Epithelial cell of prostate (primary cell): ENCODE measurements at places on chromosomes 16 and 17.

- DNase-seq, result no peak
Observed at GRCh38 chr17:66767154-66767933, 67.6 kb upstream of the CACNG5 start.

DNA sequence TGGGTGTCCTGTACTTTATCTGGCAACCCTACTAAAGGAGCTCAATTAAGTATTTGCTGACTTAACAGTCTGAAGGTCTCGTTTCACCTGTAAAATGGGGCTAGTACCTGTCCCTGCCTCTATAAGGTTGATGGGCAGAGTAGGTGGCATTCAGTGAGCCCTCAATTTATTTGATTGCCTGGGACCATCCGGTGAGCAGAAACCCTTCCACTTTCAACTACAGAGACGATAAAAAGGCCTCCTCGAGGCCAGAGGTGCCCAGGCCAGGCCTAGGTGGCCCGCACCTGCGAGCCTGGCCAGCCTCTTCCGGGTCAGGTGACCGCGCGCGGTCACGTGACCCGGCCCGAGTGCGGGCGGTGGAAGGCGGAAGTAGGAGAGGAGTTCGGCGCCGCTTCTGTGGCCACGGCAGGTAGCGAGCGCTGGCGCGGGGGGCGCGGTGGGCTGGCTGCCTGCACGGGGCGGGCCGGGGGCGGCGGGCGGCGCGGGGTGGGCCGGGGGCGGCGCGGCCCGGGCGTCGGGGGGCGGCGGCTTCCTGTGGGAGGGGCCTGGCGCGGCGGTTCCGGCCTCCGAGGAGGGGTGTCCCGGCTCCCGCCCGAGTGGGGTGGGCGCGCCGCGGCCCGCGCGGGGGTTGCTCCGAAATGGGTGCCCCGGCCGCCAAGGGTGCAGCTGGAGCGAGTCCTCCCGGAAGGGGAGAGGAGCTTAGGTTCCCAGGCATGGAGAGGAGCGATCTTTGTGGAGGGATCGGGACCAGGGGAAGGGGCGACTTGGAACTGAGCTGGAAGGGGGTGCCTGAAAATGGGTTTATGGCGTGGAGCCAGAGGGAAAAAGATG, at the start of gene WWP2:
Gene WWP2, plus strand, starts transcription at position 350 of the 831 bp plus-strand sequence. CDS start 24,679 bp downstream, outside the sequence.
- DNase-seq, result no peak

DNA sequence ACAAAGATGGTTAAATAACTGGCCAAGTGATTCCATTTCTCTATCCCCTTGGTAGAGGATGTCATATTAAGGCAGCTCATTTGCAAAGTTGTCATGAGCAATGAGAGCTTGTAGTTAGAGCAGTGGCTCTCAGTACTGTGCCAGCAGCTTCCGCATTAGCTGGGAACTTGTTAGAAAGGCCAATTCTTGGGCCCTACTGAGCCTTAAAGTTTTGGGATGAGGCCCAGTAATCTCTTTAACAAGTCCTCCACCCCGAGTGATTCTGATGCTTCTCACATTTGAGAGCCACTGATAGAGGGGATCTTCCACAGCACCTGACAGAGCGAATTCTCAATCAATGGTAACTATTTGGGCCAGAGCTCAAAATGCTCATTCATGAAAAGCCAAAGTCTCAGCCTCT, 20.2 kb upstream of the CCL1 start:
- DNase-seq, result no peak

DNA sequence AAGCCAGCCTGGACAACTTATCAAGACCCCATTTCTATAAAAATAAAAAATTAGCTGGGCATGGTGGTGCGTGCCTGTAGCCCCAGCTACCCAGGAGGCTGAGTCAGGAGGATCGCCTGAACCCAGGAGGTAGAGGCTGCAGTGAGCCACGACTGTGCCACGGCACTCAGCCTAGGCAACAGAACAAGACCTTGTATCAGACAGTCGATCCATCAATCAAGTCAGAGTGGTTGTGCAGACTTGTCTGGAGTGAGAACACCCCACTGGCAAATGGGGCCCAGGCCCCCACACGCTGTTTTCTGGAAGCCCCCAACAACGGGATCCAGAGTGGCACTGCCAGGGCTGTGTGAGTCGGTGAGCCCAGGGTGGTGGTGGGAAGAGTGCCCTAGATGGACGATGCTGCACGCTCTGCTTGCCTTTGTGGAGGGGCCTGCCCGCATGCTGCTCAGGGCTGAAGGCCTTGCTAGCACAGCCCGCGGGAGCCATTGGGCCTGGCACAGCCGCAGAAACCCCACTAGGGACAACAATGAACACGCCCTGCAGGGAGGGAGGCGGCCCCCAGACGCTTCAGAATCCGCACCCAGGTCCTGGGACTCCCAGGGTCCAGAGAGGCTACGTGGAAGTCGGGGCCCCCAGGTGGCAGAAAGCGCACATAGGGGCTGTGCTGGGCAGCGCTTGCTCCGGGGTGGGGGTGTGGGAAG, 80.1 kb upstream of the GNG13 start:
- no peak for DNase-seq

- no peak for DNase-seq
Observed at GRCh38 chr16:56608876-56609462, 585 bp downstream of the MT2A start.

DNA sequence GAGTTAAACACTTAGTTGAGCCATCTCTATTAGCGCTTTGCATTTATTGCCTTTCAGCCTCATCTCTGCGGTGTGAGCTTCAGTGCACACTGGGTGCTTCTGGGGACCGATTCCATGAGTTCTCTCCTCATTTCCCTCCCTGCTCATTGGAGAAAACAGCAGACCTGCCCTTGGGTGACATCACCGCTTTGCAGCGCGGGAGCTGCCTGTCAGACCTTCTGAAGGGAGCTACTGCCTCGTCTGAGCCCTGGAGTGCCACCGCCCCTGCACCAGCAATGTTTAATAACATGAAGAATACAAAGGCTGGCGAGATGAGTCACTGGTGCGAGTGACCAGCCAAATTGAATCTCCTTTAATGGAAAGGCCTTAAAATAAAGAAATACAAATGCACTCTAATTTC, 30.2 kb upstream of the CPPED1 start:
- no peak for DNase-seq

DNA sequence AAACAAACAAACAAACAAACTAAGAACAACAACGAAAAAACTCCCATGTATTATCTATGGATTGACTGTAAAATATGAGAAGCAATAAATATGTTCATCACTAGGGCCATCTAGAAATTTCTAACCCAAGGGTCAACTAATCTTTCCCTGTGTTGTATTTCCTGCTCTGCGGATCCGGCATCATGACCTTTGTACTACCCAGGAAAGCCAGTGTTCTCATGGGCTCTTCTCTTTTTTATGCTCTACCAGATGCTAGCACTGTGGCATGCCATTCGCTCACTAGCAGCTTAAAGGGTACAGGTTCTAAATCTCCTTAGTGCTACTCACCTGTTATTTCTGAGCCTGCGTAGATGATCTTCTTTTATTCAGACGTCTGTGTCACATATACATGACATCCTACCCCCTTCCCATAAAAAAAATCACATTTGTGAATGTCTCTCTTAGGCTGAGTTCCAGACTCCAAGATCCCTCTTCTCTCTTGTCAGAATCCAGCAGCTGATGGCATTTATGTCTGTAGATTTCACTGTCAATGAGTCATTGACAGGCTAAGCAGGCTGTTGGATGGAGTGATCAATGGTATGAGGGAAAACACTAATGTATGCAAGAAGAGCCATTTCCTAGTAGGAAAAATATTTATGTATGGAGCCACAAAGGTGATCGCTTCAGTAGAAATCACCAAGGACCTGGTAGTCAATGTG, 100.0 kb downstream of the WWOX start:
- no peak for DNase-seq

DNA sequence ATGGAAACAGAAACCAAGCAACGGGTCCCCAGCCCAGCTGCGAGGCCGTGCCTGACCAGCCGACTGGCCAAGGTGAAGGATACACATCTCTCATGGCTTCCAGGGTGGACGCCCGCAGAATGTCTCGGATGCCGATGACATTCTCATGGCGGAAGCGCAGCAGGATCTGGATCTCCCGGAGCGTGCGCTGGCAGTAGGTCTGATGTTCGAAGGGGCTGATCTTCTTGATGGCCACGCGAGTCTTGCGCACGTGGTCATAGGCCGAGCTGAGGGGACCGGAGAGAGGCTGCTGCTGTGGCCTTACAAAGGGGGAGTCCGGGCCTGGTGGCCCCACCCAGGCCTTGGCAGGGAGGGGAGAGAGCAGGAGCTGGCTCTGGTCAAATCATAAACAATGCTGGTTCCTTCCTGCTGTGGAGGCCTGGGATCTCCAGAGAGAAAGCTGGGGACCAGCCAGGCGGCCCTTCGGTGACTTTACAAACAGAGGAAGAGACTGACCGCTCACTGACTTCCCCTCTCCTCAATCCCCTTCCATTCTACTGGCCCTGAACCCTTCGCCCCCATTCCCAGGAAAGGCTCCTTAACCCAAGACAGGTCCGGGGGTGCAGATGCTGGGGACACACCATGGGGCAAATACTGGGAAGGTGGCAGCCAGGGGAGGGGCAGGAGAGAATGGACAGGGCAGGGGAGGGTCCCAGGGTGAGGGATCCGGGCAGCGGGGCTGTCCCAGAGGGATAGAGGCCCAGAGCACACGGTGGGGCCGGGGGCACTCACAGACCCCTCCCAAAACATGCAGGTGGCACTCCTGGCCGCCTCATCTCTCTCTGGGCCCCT, 1.1 kb downstream of the MAPK3 start:
- DNase-seq, result no peak

- no peak for DNase-seq
Observed at GRCh38 chr17:75178453-75178852, 4.3 kb downstream of the SUMO2 start.

DNA sequence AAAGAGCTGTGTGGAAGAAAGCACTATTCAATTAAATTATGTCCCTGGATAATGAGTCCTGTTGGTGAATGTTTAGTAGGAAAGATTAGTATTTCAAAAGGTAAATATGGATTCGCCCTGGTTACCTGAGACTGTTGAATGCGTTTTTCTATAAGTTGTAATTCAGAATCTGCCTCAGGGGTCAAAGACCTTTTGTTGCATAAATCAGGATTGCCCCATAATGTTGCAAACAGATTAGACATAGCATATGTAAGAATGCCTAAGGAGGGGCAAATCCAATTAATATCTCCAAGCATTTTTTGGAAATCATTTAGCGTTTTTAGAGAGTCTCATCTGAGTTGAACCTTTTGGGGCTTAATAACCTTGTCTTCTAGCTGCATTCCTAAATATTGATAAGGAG, 70.1 kb upstream of the ARL4D start:
- no peak for DNase-seq

GRCh38 chr16:11500700-11501346, 85.9 kb downstream of the LITAF start:
- DNase-seq, result no peak

GRCh38 chr17:32517982-32518381, 31.2 kb downstream of the CDK5R1 start:
- no peak for DNase-seq

DNA sequence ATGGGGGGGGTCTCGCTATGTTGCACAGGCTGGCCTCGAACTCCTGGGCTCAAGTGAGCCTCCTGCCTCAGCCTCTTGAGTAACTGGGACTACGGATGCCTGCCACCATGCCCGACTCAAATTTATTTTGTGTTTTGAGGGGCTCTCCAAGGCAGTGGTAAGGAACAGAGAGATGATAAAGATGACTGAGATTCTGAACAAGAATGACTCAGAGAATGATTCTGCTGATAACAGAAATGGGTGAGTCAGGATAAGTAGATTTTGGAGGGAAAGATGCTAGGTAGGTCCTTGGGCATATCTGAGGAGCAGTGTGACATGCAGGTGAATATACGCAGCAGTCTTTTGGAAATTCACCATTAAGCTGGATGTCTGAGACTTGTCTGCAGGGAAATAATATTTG, 2.6 kb downstream of the TMEM220 start:
- DNase-seq, result no peak

- peak; percentile 33 for DNase-seq
Observed at GRCh38 chr16:19860166-19861041, 24.2 kb downstream of the GPRC5B start.

GRCh38 chr17:63722403-63722802, 19.2 kb downstream of the STRADA start:
- no peak for DNase-seq

- no peak for DNase-seq
Observed at GRCh38 chr17:10268005-10268404, 69.6 kb upstream of the GAS7 start.

GRCh38 chr17:31733326-31733725, 125.7 kb downstream of the COPRS start:
- no peak for DNase-seq

DNA sequence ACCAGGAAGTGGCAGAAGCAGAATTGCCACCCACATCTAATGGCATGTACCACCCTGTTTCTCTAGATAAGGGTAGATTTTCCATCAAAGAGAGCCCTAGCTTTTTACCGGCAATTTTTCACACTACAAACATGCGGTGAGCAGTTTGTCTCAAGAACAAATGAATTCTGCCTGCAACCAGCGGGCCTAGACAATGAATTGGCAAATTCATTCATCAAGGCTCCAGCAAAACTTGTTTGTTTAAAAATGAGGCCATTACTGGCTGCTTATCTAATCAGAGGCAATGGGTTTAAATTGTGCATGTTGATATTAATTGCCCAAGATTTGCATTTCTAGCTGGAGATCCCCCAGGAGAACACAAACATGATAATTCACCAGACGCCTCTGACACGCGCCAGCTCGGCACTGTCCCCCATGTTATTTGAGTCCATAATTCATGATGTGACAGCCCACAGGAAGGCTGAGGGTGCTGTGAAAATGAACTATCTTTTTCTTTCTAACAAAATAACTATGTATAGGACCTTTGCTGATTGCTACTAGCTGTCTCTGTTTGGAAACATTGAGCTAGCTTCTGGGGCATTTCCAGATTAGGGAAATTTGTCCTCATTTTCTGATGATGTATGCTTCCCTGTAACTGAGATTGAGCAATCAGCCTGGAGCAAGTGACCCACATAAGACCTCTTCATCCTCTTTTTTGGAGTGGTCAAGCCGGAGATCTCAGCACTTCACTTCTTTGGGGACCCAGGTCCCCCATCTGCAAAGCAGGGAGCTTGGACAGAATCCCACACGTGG, 80.8 kb downstream of the CNGB1 start:
- no peak for DNase-seq

DNA sequence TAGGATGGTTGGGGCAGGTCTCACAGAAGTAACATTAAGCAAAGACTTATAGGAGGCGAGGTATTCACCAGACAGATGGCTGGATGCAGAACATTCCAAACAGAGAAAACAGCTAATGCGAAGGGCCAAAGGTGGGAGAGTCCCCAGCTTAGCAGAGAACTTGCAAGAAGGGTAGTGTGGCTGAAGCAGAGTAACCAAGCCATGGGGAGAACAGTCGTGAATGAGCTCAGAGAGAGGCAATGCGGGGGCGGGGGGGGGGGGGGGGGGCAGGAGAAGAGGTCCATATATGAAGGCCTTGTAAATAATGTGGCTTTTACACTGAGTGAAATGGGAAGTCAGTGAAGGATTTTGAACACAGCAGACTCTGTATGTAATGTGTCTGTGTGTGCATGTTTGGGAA, 81.3 kb downstream of the SMG6 start:
- no peak for DNase-seq
